ENCODE measurements at places on chromosomes 11 and 22.

- DNase-seq = no peak
These were observed 37.6 kb downstream of the CLDN25 start for GRCh38 chr11:113817162-113817561.

DNA sequence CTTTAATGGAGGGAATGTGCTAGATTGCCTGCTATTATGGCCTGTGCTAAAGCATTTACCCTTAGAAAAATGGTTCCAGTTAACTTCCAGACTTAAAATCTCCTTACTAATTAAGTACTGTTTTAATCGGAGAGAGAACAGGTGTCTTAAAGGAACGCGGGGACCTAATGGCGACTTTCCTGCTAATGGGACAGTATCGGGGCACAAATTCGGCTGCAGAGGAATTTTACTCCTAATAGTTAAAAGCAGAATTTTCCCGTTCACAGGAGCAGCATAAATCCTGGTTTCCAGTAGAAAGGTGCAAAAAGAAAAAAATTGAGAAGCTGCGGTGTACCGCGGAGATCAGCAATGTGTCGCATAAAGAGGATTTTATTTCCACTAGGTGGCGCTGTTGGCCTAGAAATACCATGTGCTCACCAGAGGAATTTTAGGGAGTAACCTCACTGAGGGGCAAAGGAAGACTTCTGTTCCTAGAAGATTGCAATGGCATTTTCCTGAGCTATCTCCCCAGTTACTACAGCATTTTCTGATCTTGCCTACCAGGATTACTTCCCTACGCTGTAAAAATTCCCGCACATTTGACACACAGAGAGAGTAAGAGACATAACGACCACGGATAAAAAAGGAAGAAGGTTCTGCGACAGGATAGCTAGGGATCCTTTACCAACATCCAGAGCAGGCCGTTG, 44.5 kb downstream of the ZNF280B start:
- DNase-seq = peak; percentile 11

DNA sequence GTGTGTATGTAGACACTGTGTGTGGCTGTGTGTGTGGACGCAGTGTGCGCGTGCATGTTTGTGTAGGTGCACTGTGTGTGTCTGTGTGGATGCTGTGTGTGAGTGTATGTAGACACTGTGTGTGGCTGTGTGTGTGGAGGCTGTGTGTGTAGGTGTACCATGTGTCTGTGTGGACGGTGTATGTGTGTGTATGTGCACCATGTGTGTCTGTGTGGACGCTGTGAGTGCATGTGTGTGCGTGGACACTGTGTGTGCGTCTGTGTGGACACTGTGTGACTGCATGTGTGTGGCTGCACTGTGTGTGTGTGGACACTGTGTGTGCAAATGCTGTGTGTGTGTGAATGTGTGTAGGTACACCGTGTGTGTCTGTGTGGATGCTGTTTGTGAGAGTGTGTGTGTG, 10.3 kb downstream of the TRPM5 start:
- no peak for DNase-seq

- DNase-seq = peak; percentile 56
These were observed 1.9 kb downstream of the NEAT1 start for GRCh38 chr11:65424205-65425104.

GRCh38 chr22:39845529-39845928, 48.0 kb downstream of the ENTHD1 start:
- DNase-seq = no peak

DNA sequence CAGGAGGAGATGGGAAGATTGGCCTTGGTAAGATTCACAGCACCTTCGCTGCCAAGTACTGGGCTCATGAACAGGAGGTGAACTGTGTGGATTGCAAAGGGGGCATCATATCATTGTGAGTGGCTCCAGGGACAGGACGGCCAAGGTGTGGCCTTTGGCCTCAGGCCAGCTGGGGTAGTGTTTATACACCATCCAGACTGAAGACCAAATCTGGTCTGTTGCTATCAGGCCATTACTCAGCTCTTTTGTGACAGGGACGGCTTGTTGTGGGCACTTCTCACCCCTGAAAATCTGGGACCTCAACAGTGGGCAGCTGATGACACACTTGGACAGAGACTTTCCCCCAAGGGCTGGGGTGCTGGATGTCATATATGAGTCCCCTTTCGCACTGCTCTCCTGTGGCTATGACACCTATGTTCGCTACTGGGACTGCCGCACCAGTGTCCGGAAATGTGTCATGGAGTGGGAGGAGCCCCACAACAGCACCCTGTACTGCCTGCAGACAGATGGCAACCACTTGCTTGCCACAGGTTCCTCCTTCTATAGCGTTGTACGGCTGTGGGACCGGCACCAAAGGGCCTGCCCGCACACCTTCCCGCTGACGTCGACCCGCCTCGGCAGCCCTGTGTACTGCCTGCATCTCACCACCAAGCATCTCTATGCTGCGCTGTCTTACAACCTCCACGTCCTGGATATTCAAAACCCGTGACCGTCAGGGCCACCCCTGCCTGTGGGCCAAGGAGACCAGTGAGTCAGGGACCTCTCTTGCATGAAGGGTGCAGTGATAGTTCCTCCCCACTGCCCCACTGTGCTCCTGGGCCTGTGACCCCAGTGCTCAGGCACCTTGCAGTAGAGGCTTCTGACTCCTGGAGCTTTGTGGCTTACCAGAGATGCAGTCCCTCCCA, 83.6 kb downstream of the BCR start:
- DNase-seq = peak; percentile 44

- DNase-seq = no peak
These were observed 196.5 kb downstream of the FAM76B start for GRCh38 chr11:95593111-95593510.

DNA sequence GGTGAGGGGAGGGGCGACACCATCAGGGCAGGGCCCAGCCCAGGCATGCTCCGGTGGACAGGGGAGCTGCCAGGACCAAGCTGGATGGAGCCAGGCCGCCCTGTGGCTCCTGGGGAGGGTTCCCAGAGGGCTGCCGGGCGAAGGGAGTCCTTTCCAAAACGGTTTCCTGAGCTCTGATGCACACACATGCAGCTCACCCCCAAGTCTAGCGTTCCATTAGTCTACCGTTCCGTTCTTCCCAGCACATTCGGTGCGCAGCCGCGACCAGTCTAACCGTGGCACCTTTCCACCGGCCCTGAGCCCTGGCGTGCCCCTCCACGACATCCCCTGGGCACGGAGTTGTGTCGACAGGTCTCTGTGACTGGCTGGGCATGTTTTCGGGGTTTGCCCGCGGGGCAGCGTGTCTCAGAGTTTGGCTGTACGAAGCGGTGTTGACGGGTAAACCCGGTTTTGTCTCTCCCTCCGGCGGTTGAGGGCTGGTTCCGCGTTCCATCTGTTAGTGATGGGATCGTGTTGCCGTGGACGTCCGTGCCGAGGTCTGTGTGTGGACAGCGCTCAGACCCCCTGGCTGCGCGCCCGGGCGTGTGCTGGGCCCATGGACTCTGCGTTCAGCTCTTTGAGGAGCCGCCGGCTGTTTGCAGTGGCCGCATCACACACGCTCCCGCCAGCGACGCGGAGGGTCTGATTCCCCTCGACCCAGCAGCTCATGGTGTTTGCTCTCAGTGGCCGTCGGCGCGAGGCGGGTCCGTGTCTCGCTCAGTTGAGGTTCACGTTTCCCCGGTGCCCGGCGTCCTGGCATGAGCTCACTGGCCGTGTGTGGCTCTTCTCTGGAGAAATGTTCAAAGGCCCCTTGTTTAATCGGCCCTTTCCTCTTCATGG, 121.2 kb downstream of the IGLL1 start:
- DNase-seq = no peak

GRCh38 chr11:111960916-111961315, 23.8 kb downstream of the DIXDC1 start:
- DNase-seq = no peak

- peak; percentile 45 for DNase-seq
These were observed 19.9 kb upstream of the MUC5B start for GRCh38 chr11:1202776-1203504.

DNA sequence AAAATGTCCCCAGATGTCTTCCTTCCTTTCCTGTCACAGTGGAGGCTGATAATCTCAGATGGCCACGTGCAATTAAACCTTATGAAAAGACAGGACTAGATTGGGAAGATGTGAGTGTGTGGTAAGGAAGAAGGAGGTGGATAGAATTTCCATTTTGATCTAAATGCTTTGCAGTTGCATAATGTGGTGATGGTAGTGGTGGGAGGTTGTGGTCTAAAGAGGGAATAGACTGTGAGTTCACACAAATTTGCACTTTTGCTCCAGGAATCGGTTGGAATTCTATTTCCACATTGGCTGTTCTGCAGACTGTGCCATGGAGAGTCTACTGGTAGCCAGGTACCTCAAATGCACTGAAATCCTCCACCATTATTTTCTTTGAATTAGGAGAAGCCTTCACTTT, 93.3 kb downstream of the ZBTB16 start:
- DNase-seq = no peak

GRCh38 chr11:127639916-127640315, 639.3 kb upstream of the KIRREL3 start:
- DNase-seq = no peak

- no peak for DNase-seq
These were observed 38.1 kb upstream of the PRDM11 start for GRCh38 chr11:45108070-45109064.

- DNase-seq = no peak
These were observed 134.2 kb downstream of the CCDC81 start for GRCh38 chr11:86508604-86509587.

- no peak for DNase-seq
These were observed 19.8 kb downstream of the EIF1AD start for GRCh38 chr11:65981972-65982823.

- no peak for DNase-seq
These were observed 155.8 kb downstream of the KIRREL3 start for GRCh38 chr11:126844789-126845188.

DNA sequence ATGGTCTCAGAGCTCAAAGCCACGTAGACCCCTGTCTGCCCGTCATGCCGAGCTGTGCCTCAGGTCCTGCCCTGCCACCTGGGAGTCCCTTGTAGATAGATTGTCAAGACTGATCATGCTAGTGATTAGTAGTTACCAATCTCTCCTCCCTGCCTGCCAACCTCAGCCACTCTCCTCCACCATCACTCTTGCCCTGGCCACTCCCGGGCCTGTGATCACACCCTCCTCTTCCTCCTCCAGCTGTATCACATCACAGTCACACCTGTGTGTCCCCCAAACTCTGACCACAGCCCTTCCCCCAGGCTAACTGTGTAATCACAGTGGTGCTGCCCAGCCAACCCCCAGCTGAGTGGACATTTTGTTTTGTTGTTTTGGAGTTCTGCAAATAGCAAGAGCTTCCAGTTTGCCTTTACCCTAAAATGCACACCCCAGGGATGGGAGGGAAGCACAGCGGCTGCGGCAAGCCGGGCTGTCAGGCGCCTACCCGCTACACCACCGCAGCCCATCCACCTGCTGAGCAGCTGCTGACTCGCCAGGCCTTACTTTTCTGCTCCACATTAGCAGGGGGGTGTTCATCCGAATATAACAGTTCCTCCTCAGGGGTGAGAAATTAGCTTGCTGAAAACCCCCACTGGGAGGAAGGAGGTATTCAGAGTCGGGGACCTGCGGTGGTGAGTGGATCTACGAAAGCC, 45.8 kb downstream of the LRFN4 start:
- DNase-seq = no peak

DNA sequence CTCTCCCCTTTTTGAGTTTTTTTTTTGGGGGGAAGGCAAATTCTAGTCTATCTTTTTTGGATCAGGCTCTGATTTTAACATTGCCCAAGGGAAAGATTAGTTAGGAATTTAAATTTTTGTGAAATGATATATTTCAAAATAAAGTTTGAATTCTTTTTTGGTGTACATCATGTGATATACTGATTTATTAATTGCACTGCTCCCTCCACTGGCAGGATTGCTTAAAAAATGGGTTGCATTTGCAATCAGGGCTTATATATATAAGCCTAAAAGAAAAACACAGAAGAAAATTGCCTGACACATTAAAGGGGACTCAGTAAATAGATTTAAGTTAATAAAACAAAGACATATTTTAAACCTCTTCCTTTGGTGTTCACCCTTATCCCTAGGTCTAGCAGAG, 1.2 kb downstream of the DYNC2H1 start:
- no peak for DNase-seq

GRCh38 chr11:63839508-63840355, 822 bp downstream of the MARK2 start:
- DNase-seq = no peak

DNA sequence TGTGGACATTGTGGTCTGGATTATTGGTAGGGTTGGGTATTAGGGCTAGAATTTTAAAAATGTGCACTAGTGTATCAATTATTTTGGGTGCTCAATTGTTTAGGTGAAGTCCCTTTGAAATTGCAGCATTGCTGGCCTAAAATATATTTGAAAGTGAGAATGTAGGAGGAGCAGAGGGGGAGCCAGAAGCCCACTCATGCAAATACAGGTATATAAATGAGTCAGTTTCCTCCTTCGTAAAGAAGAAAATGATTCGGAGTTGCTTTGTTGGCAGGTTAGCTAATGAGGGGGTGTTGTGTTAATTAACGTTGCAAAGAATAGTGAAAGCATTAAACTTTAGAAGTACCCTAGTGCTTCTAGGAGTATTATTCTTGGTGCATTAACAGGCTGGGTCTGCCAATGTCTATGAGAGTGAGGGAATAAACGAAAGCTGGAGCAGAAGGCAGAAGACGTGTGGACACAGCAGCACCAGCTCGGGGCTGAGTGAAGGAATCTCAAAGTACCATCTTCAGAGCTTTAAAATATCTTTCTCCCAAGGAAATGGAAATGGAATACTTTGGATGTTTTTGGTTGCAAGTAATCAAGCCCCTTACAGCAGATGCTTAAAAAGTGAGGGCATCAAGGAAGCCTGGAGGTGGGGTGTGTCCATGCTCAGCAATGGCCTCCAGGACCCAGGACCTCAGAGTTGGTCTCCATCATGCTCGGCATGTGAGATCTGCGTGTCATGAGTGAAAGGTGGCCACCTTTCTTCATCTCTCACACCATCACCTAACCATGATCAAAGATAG, 522.9 kb downstream of the NTM start:
- no peak for DNase-seq

- DNase-seq = peak; percentile 71
These were observed at the start of gene CHCHD10 for GRCh38 chr22:23767673-23768548. Gene CHCHD10 (minus strand): TSS chr22:23767972. CDS start chr22:23767874, 98 bp downstream.

DNA sequence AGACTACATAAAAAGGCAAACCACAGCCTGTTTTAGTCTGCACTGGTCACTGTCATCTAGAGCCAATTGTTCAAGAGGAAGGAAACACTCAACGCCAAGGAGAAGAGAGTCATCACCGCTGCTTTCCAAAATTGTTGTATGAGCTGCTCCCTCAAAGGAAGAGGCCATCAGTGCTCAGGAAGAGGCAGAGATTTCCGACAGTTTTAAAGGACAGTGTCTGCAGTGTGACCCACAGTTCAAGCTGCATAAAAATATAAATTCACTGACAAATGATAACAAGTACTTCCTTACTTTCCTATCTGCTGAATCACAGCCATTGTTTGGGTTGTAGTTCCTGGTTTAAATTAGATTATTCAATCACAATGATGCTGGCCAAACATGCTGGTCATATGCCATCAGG, 16.4 kb downstream of the PRCP start:
- DNase-seq = no peak

DNA sequence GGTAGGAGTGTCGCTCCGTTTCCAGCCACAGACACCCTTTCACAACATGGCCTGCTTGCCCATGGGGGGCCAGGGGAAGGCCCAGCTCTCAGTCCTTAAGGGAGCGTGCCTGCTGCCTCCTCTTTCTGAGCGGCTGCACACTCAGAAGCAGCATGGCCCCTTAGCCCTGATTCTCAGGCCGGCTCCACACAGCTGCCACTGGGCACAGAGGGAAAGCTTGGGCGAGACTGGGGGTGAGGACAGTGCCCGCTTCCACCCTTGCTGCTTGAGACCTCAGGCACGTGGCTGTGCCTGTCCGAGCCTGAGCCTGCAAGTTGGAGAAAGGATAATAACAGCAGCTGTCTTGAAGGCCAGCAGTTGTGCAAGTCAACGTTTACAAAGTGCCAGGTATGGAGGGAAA, 416.3 kb downstream of the SHANK2 start:
- DNase-seq = no peak

Measured in stimulated activated CD8-positive, alpha-beta memory T cell treated with anti-CD3 and anti-CD28 coated beads, Interleukin-15, amount 100 ng/mL, for 48 hours (primary cell).